ENCODE measurements at places on chromosomes 12 and 14. TPM values are rescaled to one million over a fixed set of nuclear protein-coding genes. Genes with fewer than 3 reads are reported as not detected.
A peak's percentile ranks its signal among the peaks of the same experiment; 100 is the strongest.

TRAF3 gene
- 72.9 TPM for total RNA-seq

PLBD1 gene
- not detected for total RNA-seq

MUCL1 gene
- not detected for total RNA-seq

C12orf42 gene
- total RNA-seq, result not detected

CD163 gene
- total RNA-seq, result not detected

KRT80 gene
- not detected for total RNA-seq

DNA sequence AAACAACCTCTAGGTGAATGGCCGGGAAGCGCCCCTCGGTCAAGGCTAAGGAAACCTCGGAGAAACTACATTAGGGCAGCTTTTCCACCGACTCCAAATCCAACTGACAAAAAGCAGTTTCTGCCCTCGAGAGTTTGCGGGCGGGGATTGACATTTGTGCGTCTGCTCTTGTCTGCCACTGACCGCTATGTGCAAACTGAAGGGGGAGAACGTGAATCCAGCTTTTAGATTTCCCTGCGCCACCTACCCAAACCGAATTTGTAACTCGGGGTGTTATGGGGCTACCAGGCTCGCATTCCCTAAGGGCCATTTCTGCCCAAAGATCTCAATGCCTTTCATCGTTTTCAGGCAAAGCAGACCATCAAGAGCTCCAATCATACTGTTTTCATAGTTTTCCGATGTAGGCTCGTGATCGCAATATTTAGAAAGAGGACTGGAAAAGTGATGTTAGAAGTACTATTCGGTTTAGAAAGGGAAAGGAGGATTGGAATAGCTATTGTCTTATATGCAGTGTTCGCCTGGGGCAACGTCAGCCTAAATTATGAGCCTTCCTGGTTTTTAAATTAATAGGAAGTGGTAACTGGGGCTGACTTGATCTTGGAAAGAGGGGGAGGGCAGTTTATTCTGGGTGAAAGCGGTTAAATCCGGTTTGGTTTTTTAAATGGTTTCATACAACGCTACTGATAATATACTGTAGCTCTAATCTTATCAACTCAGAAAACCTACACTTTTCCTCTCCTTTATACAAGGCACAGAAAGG is 45.4 kb downstream of the BCAT1 start:
- peaks cover 4% of the 10 kb centered on the region for H3K27me3 ChIP-seq
- peaks cover 9% of the 10 kb centered on the region for H3K36me3 ChIP-seq
- H3K27ac ChIP-seq, result peak overlapping the region; percentile 23
- no peak for DNase-seq
- H3K4me3 ChIP-seq, result peak overlapping the region; percentile 96
- H3K4me1 ChIP-seq, result peaks cover 36% of the 10 kb centered on the region

DNA sequence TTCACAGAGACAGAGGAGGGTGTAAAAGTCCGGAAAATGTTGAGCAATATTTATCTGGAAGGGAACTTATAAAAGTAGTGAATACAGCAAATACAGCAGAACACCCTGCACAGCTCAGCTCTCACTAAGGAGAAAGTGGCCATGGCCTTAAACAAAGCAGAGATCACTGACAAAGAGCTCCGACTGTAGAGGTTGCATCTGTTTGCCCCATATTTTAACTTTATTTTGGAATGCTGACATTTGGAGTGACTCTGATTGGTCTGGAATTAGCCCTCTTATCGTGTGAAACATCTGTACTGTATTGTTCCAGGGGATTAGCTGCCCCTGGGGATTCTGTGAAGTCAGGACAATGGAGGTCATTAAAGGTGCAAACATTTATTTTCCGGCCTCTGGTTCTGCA is 1275.7 kb upstream of the FLRT2 start:
- no peaks in the 10 kb centered on the region for H3K36me3 ChIP-seq
- H3K4me1 ChIP-seq, result no peaks in the 10 kb centered on the region
- DNase-seq, result no peak
- H3K4me3 ChIP-seq, result no peak overlapping the region

DNA sequence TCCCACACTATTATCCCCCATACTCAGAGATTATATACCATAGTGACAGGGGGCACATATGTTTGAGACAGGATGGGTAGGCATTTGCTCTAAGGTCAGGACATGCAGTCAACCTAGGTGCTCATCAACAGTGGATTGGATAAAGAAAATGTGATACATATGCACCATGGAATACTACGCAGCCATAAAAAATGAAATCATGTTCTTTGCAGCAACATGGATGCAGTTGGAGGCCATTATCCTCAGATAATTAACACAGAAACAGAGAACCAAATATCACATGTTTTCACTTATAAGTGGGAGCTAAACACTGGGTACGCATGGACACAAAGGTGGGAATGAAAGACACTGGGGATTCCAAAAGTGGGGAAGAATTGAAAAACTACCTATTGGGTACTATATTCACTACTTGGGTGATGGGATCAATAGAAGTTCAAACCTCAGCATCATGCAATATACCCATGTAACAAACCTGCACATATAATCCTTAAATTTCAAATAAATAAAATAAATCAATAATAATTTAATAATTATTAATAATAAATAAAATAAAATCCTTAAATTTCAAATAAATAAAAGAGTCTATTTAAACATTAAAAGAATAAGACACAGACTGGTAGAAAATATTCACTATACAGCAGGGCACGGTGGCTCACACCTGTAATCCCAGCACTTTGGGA is 160.1 kb upstream of the CNOT2 start:
- no peaks in the 10 kb centered on the region for H3K27me3 ChIP-seq
- no peak overlapping the region for H3K4me3 ChIP-seq
- no peak overlapping the region for H3K27ac ChIP-seq
- no peak for DNase-seq

GRCh38 chr12:31026202-31026601 is 47.5 kb upstream of the DDX11 start:
- H3K36me3 ChIP-seq, result no peaks in the 10 kb centered on the region
- peaks cover 14% of the 10 kb centered on the region for H3K4me1 ChIP-seq
- H3K4me3 ChIP-seq, result no peak overlapping the region
- DNase-seq, result no peak

DNA sequence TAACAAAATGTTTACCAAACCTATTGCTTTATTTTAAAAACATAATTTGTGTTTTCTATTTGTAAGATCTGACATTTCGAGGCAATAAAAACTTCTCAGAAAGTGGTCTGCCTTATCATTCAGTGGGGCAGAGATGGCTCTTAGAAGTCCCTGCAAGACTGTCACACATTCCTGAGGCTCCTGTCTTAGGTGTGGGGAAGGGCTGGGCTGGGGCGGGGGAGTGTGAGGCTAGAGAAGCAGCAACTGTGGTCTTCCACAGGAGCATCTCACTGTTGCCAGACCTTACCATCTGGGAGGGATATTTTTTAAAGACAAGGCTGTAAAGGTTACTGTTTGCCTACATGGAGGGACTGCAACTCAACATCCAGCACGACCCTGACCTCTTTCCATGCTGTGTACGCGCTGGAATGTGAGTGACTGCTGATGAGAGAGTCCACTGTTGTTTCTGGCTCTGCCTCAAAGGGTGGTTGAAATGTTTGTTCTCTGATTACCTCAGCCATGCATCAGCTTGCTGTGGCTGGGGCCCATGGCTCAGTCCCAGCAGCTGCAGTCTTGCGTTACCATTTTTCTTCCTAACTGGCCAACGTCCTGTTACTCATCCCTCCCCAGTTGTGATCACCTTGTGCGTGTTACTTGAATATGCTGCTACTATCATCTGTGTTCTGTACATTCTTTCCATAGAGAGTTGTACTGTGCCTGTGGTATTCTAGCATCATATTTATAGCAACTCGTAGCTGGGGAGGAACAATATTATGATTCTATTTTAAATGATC is 12.4 kb downstream of the ERG28 start:
- peaks cover 47% of the 10 kb centered on the region for H3K36me3 ChIP-seq
- no peaks in the 10 kb centered on the region for H3K4me1 ChIP-seq
- no peak for DNase-seq
- no peak overlapping the region for H3K27ac ChIP-seq
- no peak overlapping the region for H3K4me3 ChIP-seq

DNA sequence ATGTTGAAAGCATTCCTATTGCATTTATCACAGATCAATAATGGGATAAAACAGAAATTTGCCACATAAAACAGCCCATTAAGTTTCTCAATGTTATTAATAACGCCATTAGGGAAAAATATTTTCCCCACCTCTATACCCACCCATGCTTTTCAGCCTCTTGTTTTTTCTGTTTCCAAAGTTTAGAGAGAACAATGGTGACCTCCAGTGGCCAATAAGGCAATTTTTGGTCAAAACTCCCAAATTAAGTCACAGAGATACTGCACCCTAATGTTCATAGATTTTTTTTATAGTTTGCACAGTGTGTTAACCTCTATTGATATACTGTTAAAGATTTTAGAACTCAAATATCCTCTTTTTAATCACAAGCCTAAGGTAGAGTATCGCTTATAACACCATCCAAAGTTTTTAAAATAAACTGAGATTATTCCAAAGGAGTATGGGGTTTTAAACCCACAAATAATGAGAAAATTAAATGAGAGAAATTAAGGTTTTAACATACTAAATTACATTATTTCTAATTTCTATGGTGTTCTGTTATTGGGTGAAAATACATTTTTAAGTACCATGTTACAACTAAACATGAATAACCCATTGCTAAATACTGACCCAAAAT is 184.7 kb upstream of the DCN start:
- DNase-seq, result no peak
- H3K4me3 ChIP-seq, result no peak overlapping the region
- no peak overlapping the region for H3K27ac ChIP-seq

DNA sequence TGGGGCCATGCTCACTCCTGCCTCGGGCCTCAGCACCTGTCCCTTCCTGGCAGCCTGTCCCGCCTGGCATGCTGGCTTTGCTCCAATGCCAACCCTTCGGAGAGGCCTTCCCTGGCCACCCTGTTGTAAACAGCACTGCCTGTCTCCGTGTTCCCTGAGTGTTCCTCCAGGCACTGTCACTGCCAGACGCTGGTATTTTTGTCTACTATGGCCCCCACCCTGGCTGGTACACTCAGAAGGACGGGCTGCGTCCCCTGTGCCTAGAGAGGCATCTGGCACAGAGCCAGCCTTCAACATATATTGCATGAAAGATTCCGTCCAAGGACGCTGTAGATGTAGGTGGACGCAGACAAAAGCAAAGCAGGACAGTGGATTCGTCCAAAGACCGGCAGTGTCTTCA is 2.7 kb upstream of the ASPG start:
- peaks cover 2% of the 10 kb centered on the region for H3K4me1 ChIP-seq
- no peaks in the 10 kb centered on the region for H3K27me3 ChIP-seq
- H3K36me3 ChIP-seq, result no peaks in the 10 kb centered on the region
- no peak overlapping the region for H3K27ac ChIP-seq

DNA sequence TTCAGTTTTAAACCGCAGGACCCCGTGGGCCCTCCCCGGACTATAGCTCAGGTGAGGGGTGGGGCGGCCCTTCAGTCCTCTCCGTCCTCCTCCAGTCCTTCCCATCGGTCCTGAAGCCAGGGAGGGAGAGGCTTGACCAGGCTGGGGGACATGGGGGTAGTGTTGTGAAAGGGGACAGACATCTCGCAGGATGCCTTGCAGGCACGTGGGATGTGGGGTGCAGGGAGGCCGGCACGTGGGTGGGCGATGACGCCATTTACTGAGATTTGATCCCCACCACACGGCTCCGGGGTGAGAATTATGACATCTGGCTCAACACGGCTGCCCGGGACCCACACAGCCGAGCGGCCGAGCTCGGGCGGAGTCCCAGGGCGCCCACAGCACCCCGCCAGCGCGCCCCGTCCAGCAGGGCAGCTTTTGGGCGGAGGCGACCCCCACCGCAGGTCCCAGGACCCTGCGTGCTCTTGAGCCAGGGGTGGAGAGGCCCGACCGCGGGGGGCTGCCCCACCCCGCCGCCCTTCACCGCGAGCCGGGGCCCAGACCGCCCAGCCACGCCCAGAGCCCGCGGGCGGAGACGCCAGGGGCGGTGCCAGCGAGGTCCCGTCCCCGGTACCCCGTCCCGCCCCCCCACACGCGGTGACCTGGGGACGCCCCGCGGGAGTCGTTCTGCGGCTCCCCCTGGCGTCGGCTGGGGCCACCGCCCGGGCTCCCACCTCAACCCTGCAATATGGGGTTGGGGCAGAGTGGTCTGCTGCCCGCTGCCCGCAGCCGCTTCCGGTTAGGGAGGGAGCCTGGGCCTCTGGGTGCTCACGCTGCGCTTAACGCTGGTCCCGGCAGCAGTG is 3.3 kb upstream of the EXOC3L4 start:
- H3K27ac ChIP-seq, result no peak overlapping the region
- H3K36me3 ChIP-seq, result no peaks in the 10 kb centered on the region
- H3K27me3 ChIP-seq, result no peaks in the 10 kb centered on the region
- peak overlapping the region; percentile 30 for H3K4me3 ChIP-seq

DNA sequence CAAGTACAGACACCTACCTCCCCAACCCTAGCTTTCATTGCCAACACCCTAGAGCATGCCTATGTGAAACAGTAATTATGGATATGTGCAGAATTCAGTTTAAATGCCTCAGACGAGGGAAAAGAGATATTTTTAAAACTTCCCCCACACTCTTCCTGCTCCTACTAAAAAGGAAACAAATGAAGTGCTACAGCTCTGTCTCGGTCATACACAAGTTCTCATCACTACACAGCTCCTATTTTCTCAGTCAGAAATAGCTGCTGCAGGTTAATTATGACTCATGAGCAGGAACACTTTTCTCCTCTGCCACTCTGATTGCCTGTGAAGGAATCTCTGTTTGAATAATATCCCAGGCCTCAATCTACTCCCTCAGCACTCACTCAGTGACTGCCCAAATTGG is 703.6 kb upstream of the FLRT2 start:
- H3K4me3 ChIP-seq, result no peak overlapping the region
- no peaks in the 10 kb centered on the region for H3K4me1 ChIP-seq
- DNase-seq, result no peak
- H3K36me3 ChIP-seq, result no peaks in the 10 kb centered on the region
- no peaks in the 10 kb centered on the region for H3K27me3 ChIP-seq

- peak overlapping the region; percentile 53 for H3K27ac ChIP-seq
- no peaks in the 10 kb centered on the region for H3K36me3 ChIP-seq
- DNase-seq, result peak; percentile 28
- peak overlapping the region; percentile 55 for H3K4me3 ChIP-seq
Measured at GRCh38 chr14:75333606-75334548, 55.2 kb downstream of the FOS start.

- H3K36me3 ChIP-seq, result no peaks in the 10 kb centered on the region
- H3K27ac ChIP-seq, result no peak overlapping the region
- no peak for DNase-seq
- H3K4me1 ChIP-seq, result no peaks in the 10 kb centered on the region
- H3K4me3 ChIP-seq, result no peak overlapping the region
Measured at GRCh38 chr12:66011731-66012130, 118.8 kb downstream of the LLPH start.

GRCh38 chr14:83566567-83566966 is 1963.4 kb upstream of the FLRT2 start:
- no peak for DNase-seq
- no peaks in the 10 kb centered on the region for H3K36me3 ChIP-seq
- no peaks in the 10 kb centered on the region for H3K4me1 ChIP-seq
- no peaks in the 10 kb centered on the region for H3K27me3 ChIP-seq
- H3K4me3 ChIP-seq, result no peak overlapping the region

DNA sequence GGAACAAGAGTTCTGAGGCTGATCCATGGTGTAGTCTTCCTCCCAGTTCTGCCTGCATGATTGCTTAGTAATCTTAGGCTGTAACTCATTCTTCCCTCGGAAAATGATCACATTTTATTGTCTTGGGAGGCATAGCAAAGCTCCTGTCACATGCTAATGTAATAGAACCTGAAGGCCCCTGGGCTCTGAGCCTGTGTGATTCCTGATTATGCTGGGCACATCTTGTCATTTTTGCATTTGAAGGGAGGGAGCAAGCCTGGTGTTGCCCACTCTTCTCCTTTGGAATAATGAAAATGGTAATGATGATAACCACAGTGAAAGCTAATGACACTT is 215.4 kb downstream of the MSRB3 start:
- H3K36me3 ChIP-seq, result no peaks in the 10 kb centered on the region
- no peaks in the 10 kb centered on the region for H3K27me3 ChIP-seq
- DNase-seq, result no peak
- no peaks in the 10 kb centered on the region for H3K4me1 ChIP-seq
- no peak overlapping the region for H3K4me3 ChIP-seq

- H3K27ac ChIP-seq, result no peak overlapping the region
- no peaks in the 10 kb centered on the region for H3K27me3 ChIP-seq
Measured at GRCh38 chr12:98968896-98969295, 323.8 kb downstream of the APAF1 start.
